Right renal cortex interstitium (tissue), 3 donors: ENCODE measurements at places on chromosomes 5 and 9. TPM values are rescaled to one million over a fixed set of nuclear protein-coding genes. Genes with fewer than 3 reads are reported as not detected.

GRCh38 chr9:133702798-133703590 is 35.2 kb downstream of the SARDH start:
- no peak for DNase-seq

DNA sequence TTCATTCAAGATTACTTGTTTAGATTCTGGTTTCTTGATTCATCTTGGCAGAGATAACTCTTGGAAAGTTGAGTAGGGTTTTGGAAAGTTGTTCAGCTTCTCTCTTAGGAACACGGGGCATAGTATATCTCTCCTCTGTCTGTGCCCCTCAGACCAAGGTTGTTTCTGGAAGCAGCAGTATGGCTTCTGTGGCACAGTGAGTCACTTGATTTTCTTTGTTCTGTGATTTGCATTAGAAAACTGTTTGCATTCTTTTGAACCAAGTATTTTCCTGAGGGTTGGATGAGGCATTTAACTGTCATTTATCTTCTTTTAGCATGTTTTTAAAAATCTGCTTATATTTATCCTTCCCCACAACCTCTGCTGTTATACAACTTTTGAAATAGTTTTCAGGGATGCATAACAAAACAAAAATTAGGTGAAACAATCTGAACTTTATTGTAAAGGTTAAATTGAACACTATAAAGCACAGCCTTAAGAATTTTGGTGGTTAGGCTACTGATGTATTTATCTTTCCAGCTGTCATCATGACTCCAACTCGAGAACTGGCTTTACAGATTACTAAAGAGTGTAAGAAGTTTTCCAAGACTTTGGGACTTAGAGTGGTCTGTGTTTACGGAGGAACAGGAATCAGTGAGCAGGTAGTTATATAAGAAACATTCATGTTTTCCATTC is 26.5 kb downstream of the DDX46 start:
- DNase-seq: no peak

- DNase-seq: no peak
Measured at GRCh38 chr9:130590305-130590704, 10.9 kb downstream of the FUBP3 start.

DNA sequence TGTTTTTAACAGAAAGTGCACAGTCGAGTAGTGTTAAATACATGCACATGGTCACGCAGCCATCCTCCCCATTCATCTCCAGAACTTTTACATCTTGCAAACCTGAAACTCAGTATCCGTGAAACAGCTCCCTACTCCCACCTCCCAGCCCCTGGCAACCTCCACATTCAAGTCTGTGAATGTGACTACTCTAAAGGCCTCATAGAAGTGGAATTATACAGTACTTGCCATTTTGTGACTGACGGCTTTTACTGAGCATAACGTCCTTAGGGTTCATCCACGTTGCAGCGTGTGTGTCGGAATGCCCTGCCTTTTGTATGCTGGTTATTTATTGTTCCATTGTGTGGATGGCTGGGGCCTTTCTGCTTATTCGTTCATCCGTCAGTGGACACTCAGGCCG is 35.8 kb downstream of the USP20 start:
- no peak for DNase-seq

- DNase-seq: no peak
Measured at GRCh38 chr5:93161661-93162654, 419.1 kb downstream of the NR2F1-AS1 start.

DNA sequence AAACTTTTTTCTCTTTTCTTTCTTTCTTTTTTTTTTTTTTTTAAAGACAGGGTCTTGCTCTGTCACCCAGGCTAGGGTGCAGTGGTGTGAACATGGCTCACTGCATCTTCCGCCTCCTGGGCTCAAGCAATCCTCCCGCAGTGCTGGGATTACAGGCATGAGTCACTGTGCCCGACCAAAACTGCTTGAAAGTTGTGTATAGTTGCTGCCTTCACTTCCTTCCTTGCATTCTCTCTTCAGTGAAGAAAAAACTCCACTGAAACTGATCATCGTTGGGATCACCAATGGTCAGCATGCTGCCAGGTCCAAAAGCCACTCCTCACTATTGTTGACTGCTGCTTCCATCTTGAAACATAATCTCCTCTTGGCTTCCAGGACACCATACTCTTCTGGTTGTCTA is 66.6 kb upstream of the CTNNA1 start:
- no peak for DNase-seq

- DNase-seq: no peak
Measured at GRCh38 chr5:105504-106070, 13.6 kb downstream of the PLEKHG4B start.

DNA sequence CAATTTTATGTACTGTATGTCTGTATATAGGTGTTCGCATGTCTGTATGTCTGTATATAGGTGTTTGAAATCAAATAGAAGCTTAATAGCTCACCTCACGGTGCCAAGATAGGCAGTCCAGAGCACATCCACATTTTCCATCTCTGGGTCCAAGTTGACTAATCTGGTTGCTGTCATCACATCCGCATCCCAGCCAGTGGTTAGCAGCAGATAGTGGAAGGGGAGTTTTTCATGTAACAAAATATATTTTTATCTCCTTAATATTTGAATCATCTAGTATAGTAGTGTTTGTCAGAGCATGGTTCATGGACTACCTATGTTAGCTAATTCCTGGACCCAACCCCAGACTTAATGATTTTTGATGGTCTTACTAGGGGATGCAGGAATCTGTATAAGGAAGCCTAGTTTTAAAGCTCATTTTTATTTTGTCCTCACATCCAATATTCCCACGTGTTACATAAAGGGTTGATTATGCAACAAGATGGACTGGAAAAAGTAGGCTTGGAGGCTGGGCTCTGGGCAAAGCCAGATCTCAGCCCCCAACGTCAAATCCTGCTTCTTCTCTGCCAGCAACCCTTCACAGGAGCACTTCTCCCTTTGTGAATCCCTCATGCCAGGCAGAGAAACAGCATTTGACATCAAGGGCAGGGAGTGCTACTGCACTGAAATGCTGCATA is 219.7 kb downstream of the ZSWIM6 start:
- DNase-seq: no peak

DNA sequence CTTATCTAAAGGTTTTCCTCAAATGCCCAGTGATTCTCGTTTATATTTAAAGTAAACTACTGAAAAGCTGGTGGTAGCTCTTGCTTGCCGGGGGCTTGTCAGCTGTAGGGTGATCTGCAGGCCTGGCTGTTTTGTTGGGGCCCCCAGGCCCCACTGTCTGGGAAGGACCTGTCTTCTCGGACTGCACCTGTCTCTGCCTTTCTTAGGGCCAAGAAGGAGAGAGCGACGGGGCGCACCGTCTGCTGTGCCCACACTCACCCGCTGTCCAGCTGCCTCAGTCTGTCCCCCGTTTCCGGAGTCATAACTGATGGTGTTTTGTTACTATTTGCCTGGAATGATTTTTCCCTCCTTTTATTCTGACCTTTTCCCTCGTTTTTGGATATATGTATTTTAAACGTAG is 94.1 kb upstream of the CACNA1B start:
- DNase-seq: no peak

DNA sequence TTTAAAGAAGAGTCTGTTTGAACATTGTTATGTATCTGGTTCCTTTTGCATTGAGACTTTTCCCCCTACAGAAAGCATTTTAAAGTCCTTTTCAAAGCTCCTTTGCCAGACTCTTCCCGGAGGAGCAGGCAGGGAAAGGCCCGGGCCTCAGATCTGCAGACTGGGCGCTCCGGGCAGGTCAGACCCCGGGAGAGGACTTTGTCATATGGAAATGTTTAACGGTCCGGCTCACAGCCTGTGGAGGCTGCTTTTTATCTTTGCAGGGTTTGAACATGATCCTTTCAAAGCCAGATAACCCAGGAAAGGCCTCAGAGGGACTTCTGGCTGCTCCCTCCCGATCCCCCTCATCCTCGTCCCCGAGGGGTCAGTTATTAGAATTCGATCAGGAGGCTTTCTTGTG is 82.1 kb upstream of the IRX2 start:
- DNase-seq: no peak

ENTREP1 gene
- polyA plus RNA-seq: 2.0 TPM

GRCh38 chr5:37717613-37718431 is 122.0 kb downstream of the GDNF start:
- peak; percentile 80 for DNase-seq

DNA sequence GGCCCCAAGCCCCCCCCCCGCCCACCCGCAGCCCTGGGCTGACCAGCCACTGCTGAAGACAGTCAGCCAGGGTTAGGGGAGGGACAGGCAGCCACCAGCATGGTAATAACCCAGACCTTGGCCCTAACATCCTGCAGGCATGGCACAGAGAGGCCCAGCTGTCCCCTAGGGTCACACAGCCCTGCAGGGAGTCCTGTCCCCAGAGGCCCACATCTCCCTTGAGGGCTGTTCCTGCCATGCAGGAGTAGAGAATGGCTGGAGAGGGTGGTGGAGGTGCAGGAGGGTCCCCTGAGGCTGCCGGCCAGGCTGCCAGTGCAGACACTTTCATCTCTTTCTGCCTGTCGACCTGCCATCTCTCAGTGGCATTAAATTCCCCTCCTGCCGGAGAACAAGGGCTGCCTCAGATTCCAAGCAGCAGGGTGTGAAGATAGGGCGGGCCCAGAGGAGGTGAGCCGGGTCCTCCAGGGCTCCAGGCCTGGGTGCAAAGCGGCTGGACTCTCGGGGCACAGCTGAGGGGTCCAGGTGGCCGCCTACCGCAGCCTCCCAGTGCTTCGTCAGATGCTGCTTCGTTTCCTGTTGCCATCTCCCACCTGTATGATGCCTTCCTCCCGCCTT is 40.0 kb downstream of the CXXC5 start:
- DNase-seq: no peak

GRCh38 chr9:123034881-123035510 is 1.5 kb downstream of the GPR21 start:
- DNase-seq: no peak

DNA sequence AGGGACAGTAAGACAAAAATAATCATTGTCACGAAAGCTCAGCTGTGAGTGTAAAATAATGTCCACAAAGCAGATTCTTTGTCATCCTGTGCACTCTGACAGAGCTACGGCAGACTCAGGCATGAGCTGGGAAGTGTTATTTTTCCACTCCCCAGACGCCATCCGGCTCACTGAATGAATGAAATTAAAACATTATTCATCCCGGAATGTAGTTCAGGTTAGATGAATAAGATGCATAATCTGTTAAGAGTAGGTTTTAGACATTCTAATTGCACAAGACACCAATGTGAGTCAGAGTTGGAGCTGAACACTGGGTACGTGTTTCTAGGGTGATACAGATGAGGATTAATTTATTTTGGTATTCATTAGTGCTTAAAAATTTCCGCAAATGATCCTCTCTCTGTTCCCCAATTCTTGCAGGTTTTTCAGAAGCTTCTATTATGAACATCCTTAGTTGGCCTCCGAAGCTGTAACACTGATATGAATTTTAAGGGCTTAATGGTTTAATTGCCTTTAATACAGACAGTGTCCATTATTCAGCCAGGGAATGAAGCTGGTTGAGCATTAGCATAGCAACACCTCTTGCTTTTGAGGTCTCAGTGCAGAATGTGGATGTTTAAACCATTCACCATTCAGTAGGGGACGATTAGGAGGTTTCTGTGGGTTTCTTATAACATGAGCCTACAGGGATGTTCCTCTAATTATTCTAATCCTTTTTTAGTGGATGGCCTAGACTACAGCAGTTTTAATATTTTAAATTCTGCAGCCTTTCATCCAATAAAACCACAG is 65.6 kb upstream of the FRRS1L start:
- DNase-seq: no peak

GRCh38 chr5:133489632-133490031 is 122.7 kb downstream of the FSTL4 start:
- no peak for DNase-seq

- DNase-seq: no peak
Measured at GRCh38 chr9:133948561-133949485, 43.3 kb downstream of the VAV2 start.

GRCh38 chr5:95241635-95242034 is 43.3 kb downstream of the MCTP1 start:
- no peak for DNase-seq

- DNase-seq: no peak
Measured at GRCh38 chr5:131364507-131365050, 100.7 kb downstream of the CDC42SE2 start.

DNA sequence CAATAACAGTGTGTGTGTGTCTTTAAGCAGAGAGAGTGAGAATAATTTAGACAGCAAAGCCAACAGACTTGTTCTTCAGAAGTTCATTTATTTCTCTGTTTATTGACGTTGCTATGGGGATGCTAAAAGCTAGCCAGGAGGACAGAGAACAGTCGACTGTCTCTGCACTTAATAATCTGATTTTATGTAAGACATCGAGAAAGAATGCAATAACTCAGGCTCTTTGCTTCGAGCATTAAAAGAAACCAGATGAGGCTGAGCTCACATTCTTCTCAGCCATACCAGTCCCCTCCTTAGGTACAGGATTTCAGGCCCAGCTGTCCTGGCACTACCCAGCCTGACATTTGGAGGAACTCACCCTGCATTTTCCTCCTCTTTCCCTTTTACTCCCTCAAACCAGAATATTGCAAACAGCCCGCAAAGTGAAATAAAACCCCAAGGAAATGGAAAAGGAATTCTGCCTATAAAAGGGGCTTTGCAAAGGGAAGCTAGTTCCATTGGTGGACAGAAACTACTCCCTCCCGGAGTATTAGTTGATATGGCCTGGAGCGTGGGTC is 44.5 kb upstream of the DPYSL3 start:
- peak; percentile 44 for DNase-seq

- DNase-seq: no peak
Measured at GRCh38 chr5:141903261-141903660, 20.4 kb upstream of the DELE1 start.

DNA sequence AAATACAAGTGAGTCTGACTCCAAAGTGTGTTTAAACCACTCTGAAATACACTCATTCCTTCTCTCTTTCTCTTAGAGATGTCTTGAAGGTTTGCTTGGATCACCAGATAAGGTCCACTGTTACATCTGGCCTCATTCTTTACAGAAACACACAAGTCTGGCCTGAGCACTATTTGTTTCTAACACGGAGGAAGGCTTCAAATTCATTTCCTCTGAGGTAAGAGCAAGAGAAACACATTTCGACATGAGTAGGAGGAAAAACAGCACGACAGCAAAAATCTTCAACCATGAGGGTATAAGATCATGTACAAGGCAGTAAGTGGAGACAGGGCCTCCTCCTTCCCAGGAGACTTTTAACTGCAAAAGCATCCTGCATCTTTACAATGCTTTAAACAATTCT is 8.0 kb downstream of the SIL1 start:
- DNase-seq: no peak

DNA sequence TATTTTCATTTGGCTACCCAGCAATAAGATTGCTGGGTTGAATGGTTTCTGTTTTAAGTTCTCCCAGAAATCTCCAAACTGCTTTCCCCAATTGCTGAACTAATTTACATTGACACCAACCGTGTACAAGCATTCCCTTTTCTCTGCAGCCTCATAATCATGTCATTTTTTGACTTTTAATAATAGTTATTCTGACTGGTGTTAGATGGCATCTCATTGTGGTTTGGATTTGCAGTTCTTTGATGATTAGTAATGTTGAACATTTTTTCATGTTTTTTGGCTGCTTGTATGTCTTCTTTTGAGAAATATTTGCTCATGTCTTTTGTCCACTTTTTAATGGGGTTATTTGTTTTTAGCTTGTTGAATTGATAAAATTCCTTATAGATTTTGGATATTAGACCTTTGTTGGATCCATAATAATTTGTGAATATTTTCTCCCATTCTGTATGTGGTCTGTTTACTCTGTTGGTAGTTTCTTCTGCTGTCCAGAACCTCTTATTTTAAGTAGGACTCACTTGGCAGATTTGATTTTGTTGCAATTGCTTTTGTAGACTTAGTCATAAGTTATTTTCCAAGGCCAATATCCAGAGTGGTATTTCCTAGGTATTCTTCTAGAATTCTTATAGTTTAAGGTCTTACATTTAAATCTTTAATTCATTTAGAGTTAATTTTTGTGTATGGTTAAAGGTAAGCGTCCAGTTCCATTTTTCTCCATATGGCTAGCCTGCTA is 793.7 kb downstream of the BRINP1 start:
- DNase-seq: no peak

GRCh38 chr5:138752341-138752950 is 779 bp upstream of the CTNNA1 start:
- DNase-seq: peak; percentile 10

ITGA2 gene
- 27.8 TPM for polyA plus RNA-seq
